ENCODE measurements at places on chromosomes 5 and 9.

- no peak for DNase-seq
Observed at GRCh38 chr5:179749857-179750508, 17.4 kb downstream of the MAML1 start.

GRCh38 chr9:101706261-101706798 lies 32.1 kb downstream of the GRIN3A start:
- peak; percentile 4 for DNase-seq

DNA sequence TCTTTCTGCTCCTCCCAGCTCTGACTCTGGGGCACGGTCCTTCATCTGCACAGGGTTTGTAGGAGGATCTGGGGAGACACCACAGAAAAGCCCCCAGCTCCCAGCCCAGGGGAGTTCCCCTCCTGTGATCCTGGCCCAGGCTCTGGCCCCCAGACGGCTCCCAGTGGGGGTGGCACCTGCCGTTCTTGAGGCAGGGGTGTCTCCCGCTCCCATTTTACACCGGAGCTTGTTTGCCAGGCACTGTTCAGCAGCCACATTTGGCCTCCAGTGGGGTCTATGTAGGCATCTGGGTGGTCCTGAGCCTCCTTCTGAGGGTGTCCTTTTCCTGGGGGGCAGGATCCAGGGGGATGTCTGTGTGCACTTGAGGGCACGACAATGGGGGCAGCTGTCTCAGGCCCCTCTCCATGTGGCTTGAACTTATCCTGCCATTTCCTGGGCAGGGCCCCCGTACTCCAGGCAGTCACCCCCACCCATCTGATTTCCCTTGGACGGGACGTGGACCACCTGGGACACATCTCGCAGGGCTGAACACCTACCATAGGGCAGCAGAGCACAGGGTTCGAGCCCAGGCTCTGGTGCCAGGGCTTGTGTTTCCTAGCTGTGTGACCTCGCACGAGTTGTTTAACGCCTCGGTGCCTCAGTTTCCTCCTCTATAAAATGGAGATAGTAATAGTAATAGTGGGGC lies 275.0 kb upstream of the MVB12B start:
- DNase-seq: no peak

DNA sequence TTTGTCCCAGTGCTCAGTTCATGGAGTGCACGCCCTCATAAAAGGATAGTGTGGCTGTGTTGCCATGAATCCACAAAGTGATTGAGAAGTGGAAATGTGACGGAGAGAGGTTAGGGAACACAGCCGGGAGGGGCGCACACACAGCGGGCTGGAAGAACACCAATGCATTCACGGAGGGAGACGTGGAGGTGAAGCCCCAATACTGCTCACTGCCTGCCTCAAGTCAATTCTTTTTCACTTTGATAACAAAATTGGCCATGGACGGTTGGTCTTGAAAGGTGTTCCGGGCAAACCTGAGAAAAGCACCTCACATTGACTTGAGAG lies 424.1 kb downstream of the MED10 start:
- no peak for DNase-seq

DNA sequence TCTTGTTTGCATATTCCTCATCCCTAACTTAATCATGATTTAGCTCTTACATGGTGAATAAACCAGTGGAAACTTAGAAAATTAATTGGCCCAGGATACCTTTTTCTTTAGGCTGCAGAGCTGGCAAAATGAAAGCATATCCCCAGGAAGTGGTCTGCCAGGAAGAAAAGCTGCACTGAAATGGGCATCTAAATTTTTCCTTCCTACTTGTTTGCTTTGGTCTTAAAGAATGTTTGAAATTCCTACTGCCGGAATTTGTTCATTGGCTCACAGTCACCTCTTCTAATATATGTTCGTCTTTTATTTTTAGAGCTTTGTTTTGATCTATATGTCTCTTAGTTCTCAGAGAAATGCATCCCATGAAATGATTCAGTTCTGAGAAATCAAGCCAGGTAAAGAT lies 113.2 kb upstream of the ELL2 start:
- no peak for DNase-seq

GRCh38 chr5:89397096-89397495 lies 514.1 kb upstream of the MEF2C start:
- DNase-seq: peak; percentile 21

- DNase-seq: no peak
Observed at GRCh38 chr5:53934151-53934820, 373.8 kb downstream of the NDUFS4 start.

DNA sequence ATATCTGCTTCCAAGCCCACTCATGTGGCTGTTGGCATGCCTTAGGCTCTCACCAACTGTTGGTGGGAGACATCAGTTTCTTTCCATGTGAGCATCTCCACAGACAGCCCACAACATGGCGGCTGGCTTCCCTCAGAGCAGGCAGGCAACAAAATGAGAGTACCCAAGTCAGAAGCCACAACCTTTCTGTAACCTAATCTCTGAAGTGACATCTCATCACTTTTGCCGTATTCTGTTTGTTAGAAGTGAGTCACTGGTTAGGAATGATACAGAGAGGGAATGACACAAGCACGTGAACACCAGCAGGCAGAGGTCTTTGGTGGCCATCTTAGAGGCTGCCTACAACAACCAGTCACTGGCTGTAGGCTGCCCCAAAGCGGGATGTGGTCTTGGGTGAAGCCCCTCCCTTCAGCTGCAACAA lies 88.6 kb upstream of the RASGRF2 start:
- no peak for DNase-seq

DNA sequence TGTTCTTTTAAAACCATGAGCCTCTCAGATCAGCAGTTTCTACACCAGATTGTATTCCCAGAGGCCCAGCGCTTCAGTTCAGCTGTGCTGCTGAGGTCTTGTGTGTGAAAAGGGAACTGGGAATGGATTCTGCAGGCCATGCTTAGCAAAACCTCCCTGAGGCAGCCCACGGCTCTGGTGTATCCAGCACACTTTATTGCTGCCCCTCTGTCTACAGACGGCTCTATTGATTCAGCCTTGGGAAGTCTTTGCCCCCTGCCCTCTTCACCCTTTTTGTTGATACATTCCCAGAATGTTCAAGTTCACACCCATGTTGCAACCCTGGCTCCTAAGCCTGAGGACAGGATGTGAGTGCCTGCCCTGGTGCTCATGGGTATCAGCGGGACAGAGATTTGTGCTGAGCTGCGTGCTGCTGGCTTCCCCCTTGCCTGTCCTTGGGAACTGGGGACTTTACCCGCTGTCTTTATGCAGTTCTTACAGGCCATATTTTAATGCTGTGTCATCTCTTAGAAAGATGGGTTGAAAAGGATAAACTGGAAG lies 37.3 kb downstream of the ARHGAP26 start:
- no peak for DNase-seq

- no peak for DNase-seq
Observed at GRCh38 chr5:6572086-6572824, 60.6 kb downstream of the NSUN2 start.

DNA sequence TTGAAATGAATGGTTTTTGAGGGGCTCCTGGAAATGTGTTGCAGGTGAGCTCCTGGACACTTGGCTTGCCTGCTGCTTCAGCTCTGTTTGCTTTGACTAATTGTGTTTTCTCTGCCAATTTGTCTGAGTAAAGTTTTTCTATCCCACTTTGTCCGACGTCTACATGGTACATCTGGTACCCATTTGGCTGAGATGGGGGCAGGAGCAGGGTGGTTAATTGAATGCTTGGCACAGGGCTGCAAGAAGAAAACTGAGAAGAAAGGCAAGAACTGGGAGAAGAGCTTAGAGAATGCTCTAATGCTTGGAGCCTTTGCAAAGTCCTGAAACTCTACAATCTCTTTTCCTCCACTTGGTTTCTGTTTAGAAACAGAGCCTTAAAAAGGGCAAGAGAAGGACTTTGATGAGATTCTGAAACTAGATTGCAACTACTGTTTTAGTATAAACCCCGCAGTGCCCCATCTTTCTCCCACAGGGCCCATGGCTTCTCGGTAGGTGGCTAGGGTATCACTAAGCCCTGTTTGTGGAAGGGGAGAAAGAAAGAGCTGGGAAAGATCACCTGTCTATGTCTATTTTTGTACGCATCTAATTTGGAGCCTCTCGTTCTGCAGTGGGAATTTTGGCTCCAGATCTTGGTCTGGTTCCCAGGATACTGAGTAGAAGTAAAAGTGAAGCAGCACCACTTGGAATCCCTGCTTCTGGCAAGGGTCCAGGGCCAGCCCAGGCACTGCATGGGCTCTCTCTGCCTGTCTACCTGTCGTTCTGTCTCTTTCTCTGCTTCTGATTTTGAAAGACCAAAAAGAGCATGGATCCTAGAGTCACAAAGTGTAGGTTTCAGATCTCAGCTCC lies 214.4 kb downstream of the SEMA6A start:
- DNase-seq: no peak

DNA sequence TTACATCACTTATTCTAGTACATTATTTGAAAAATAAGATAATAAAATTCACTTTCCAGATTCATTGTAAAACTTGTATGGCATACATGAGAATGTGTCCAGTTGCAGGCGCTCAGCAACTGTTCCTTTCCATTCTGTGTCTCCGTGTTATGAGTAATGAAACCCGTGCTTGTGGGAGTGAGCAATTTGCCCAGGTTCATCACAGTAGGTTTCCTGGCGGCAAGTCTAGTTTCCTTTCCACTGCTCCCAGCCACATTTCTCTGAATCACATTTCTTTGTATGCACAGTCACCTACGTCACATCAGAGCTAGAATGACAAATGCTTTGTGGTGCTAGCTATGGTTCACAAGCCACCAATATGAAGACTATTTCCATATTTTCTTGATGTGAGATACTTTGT lies 39.9 kb downstream of the MOCS2 start:
- DNase-seq: no peak

GRCh38 chr5:17196697-17197096 lies 20.7 kb upstream of the BASP1 start:
- no peak for DNase-seq

DNA sequence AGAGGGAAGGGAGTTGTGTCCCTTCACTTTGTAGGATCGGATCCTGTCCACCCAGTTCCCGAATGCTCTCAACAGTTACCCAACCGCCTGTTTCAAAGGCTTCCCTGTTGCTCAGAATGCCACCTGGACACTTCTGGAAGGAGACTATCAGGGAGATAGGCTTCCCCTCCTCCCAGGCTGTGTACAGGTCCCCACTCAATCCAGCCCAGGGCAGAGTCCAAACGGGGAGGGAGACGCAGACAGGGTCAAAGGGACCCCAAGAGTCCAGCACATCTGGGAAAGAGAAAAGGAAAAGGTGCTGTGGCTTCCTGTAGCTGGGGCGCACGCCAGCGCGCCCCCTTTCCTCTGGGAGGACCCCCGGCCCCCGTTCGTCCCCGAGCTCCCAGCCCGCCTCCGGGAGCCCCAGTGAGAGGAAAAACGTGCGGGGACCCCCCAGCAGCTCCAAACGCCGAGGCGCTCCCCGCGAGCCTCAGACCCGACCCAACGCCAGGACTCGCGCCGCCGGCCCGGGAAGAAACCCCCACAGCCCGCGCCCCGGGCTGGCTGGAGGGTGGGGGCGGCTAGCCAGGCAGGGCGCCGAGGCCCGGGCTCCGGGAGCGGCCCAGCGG lies 640 bp downstream of the SURF4 start:
- peak; percentile 48 for DNase-seq

DNA sequence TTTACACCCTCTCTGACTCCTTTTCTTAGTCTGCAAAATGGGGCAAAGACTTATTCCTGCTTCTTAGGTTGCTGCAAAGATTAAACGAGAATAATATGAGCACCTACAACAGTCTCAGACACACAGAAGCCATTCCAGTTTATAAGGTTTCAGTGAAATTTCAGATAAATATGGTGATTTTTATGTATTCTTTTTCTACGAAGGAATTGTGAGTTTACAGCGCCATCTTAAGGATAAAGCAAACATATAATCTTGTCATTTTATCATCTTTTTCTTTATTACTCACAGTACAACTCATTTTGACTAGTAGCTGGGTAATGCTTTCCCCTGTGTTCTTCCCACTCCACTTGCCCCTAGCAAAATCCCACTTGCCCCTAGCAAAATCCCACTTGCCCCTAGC lies 29.2 kb upstream of the SMC5 start:
- DNase-seq: no peak

DNA sequence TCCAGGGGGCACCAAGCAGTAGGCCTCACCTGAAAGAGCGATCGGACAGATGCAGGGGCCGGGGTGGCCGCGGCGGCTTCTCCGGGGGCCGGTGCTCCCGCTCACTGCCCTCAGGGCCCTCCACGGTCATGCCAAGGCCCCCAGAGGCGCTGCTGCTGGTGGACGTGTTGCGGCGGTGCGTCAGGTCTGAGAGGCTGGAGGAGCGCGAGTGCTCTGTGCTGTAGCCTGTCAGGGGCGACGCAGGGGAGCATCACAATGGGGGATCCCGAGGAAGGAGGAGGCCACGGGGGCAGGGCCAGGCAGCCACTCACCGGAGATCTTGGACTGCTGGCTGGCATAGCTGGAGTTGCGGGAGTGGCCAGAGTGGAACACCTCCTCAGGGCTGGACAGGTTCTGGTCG lies 7.7 kb upstream of the DPM2 start:
- DNase-seq: no peak

DNA sequence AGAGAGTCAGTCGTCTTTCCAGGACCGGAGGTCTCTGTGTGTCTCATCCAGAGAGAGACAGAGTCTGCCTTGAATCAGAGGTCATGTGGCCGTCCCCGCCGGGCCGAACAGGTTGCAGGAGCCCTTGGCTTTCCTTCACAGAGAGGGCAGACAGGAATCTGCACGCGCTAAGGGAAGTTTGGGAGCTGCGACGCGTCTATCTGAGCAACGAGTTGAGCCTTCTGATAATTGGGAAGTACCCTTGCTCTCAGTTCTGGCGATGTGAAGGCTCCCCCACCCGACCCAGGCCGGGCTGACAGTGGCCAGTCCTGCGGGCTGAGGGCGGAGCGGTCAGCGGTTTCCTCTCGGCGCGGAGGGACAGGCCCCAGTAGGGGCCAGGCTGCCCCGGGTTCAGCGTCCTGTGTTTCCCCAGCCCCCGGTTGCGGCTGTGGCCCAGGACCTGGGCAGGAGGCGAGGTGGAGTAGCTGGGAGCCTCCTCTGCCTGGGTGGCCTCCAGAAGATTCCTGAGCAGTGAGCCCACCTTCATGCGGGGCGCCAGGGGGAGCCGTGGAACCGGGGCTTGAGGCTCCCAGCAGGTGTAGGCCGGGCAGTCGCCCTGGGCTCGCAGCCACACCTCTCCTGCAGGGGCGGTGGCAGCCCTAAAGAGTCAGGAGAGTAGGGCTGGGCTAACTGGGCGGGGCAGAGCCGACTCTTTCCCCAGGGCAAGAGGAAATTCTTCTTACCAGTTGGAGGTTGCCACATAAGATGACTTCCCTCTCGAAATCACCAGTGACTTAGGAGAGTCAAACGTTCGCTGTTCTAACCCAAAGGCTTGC lies 13.9 kb downstream of the NR2F1 start:
- DNase-seq: peak; percentile 71

All from LoVo (cell line).